ENCODE measurements at places on chromosomes 4 and X.
A peak's percentile ranks its signal among the peaks of the same experiment; 100 is the strongest.

DNA sequence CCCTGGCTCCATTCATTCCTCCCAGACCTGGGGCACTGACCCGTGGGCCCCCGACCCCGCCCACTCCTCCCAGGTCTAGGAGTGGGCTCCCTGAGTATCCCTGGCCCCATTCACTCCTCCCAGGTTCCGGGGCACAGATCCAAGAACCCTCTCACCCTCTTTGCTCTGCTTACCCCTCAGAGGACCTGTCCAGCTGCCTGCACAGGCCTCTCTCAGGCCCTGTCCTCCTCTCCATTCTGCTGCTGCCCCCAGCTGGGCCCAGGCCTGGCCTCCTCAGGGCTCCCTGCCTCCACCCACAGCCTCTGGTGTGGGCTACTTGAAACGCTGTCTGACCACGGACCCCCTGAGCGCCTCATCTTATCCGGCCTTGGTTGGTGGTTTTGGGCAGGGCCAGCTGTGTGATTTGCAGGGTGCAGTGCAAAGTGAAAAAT lies 217.7 kb upstream of the PSAPL1 start:
- DNase-seq = no peak

- no peak for DNase-seq
Measured at GRCh38 chrX:32985544-32985943, 225.8 kb downstream of the DMD start.

GRCh38 chr4:25743971-25744370 lies 88.3 kb downstream of the SLC34A2 start:
- no peak for DNase-seq

- no peak for DNase-seq
Measured at GRCh38 chrX:47620303-47620685, 637 bp upstream of the SYN1 start.

GRCh38 chr4:172168888-172169287 lies 355.7 kb downstream of the GALNTL6 start:
- DNase-seq = no peak

- DNase-seq = no peak
Measured at GRCh38 chrX:83535417-83536196, 27.5 kb downstream of the POU3F4 start.

DNA sequence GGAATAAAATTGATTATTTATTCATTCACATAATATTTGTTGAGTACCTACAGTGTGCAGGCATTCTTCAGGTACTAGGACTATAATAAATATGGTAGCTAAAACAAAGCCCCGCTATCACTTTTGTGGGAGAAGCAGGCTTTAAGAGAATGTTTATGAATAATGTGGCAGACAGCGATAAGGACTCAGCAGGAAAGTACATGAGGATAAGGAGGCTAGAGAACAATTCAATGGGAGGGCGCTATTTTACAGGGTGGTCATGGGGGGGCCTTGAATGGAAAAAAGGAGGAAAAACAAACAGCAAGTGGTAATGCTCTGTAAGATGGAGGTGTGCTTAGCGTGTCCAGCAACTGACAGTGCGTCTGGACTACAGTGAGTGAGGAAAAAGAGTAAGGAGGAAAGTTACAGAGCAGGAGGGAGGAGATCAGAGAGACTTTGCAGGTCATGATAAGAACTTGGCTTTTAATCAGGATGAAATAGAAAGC lies 264.2 kb upstream of the ETNPPL start:
- DNase-seq = no peak

GRCh38 chrX:134660627-134661026 lies 2.4 kb upstream of the PLAC1 start:
- DNase-seq = no peak

GRCh38 chrX:7266288-7266687 lies 118.3 kb upstream of the PUDP start:
- DNase-seq = no peak

DNA sequence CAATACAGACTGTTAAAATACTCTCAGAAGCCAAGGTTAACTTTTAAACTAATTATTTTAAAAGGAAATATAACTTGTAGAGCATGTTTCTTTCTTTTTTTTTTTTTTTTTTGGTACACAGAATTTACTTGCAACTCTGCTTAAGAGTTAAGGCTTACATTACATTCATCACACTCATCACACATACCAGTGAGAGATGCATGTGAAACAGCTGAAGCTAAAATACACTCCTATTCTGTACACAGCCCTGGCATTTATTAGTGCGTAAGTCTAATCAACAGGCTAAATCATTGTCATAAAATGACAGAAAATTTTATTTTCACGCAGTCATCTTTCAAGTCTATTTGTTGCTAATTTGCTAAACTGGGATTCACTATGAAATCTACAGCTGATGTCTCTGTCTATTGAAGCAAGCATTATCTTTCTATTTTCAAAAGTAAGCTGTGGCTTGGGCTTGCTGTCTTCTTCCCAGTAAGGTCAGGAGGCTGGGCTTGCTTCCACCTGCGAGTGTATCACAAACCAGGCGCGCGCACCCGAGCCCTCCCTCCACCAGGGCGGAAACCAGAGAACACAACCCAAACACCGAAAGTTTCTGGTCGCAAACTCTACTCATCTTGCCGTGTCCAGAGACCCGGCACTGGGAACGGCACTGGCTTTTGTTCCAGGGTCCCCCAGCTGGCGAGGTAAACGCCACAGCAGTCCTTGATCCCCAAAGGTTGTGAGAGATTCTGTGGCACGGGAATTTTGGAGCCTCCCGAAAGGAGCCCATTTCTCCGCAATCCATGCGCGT lies 3.9 kb downstream of the MAML3 start:
- peak; percentile 55 for DNase-seq

DNA sequence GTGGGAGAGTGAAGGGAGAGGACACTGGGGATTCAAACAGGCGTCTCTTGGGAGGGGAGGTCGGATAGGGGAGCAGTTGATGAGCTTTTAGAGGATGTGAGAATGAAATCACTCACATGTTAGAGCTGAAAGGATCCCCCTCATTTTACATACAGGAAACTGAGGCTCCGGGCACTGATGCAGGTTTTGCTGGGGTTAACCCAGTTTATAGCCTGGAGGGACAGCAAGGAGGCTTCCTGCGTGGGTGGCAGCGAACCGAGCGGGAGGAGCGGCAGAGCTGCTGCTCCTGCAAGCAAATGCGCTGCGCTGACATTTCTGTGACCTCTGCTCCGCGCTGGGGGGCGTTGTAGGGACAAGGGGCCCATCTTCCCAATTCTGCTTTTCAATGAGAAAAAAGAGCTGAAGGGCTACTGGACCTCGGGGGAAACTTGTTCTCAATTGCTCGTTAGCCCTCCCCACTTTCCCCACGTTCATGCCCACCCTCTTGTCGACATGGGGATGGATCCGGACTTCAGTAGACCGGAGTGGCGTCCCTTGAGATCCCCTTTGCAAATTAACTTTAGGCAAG lies 1.2 kb upstream of the NEUROG2 start:
- no peak for DNase-seq

- DNase-seq = no peak
Measured at GRCh38 chr4:65535113-65535512, 135.2 kb downstream of the EPHA5 start.

DNA sequence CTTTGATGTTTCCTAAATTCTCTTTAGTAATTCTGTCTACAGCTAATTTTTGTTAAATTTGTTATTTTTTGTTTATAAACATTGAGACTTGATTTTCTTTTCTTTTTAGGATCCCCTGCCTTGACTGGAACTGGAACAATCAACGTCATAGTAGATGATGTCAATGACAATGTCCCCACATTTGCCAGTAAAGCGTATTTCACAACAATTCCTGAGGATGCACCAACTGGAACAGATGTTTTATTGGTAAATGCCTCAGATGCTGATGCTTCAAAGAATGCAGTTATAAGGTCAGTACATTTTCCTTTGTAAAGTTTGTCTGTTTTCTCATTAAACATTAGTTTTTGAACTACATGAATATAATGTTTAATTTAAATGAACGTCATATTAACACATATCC lies 119.4 kb downstream of the FAT4 start:
- DNase-seq = no peak

- DNase-seq = no peak
Measured at GRCh38 chr4:56149591-56149990, 200.8 kb downstream of the CEP135 start.

- no peak for DNase-seq
Measured at GRCh38 chr4:60726779-60727178, 473.3 kb upstream of the ADGRL3 start.

DNA sequence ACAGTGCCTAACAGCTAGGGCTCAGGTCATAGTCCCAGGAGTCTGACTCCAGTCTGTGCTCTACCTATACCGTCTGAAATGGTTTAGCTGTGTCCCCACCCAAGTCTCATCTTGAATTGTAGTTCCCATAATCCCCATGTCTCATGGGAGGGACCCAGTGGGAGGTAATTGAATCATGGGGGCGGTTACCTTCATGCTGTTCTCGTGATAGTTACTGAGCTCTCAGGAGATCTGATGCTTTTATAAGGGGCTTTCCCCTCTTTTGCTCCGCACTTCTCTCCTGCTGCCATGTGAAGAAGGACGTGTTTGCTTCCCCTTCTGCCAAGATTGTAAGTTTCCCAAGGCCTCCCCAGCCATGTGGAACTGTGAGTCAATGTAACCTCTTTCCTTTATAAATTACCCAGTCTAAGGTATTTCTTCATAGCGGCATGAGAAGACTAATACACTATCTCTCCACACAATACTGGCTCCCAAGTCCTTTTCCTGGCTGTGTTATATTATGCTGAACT lies 110.8 kb downstream of the AFAP1 start:
- no peak for DNase-seq

GRCh38 chrX:48540028-48540375 lies 488 bp downstream of the TBC1D25 start:
- DNase-seq = no peak

GRCh38 chrX:130165703-130166502 lies at the start of gene AIFM1:
TSS of gene AIFM1 (minus strand) at chrX:130165841. CDS start at chrX:130165656, 185 bp downstream.
- DNase-seq = peak; percentile 88

DNA sequence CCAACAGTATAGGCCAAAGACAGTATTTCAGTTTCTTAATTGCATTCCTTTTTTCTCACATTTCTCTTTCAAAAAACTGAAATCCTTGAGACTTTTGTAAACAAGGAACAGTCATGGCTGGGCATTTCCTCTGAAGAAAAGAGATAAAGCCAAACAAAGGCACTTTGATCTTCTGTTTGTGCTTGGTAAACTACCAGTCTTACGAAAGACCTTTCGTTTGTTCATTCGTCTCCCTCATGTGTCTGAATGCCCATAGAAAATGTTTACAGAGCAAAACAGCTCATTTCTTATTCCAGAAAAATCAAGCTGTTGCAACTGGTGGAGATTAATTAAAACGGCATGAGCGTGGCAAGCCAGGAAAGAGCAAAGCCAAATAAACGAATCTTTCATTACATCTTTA lies 178.0 kb downstream of the GASK1B start:
- DNase-seq = no peak

GRCh38 chr4:138898282-138898681 lies 117.3 kb upstream of the NOCT start:
- no peak for DNase-seq

- no peak for DNase-seq
Measured at GRCh38 chrX:121260596-121261240, 213.3 kb downstream of the GLUD2 start.

DNA sequence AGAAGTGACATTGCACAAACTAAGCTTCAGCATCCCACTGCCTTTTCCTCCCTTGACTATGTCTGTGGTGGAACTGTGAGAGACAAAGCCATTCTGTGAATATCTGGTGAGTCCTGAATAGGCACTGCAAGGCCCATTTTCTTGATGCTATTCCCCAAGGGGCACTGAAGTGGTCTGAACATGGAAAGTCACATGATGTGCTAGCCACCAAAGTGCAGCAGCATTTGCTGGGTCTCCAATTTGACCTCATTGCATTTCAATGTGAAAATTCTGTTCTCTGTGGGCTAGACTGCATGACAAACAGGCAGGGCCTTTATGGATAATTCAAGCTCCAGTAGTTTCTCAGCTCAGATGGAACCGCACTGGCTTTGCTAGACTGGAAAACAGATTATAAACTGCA lies 627.4 kb upstream of the BOD1L1 start:
- DNase-seq = no peak

GRCh38 chrX:109658391-109658790 lies 33.4 kb upstream of the KCNE5 start:
- no peak for DNase-seq

- no peak for DNase-seq
Measured at GRCh38 chr4:1759170-1759817, 33.8 kb upstream of the FGFR3 start.

- no peak for DNase-seq
Measured at GRCh38 chrX:134580907-134581306, 77.4 kb downstream of the PLAC1 start.

DNA sequence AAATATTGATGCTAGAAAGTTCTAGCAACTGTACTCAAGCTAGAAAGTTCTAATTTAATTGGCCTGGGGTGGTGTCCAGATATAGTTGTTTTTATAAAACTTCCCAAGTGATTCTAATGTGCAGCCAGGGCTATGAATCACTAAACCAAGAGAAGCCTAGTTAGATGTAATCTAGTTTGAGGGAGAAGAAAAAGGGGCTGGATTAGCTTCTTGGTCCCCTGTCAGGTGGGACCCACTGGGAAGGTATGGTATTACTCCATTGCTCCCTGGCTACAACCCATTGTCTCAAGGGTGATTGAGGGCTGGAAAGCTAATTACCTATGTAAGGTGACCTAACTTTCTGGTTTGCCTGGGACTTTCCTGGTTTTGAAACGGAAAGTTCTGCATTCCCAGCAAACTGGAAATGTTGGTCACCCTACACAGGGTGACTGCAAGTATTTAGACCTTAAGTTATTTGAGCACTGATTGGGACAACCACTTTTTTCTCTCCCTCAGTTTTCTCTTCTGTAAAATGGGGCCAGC lies 23.9 kb upstream of the MSN start:
- DNase-seq = no peak

- DNase-seq = no peak
Measured at GRCh38 chr4:148344941-148345340, 97.3 kb downstream of the NR3C2 start.

DNA sequence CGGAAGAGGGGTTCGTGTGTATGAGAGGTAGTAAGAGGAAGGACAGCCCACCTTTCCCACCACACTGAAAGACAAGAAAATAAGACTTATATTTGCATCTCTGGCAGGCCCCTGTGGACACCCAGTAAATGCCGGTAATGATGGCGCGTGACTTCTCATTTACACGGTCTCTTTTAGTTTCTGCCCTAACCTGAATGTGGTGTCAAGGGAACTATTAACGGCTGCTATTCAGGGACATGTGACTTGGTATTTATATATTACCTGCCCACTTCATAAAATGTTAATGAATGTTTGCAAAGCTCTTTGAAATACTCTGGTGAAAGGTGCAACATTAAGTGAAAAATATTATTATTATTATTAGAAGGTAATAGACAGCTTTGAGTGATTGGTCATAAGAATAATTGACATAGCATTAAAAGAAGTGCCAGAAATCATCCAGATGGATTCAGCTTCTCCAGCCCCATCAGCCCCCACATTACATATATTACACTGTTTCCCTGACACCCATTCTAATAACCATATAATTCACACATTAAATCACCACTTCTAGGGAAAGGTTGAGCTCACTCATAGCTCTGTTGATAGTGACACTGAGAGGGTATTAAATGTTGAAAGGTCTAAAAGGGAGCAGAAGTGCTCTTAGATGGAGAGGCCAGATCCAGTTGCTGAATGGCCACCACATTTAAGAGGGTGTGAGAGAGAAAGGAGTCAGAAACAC lies 83.0 kb upstream of the BEND4 start:
- no peak for DNase-seq

GRCh38 chr4:110994781-110995180 lies 371.9 kb upstream of the PITX2 start:
- no peak for DNase-seq
